ENCODE measurements at places on chromosomes 7 and 10.

DNA sequence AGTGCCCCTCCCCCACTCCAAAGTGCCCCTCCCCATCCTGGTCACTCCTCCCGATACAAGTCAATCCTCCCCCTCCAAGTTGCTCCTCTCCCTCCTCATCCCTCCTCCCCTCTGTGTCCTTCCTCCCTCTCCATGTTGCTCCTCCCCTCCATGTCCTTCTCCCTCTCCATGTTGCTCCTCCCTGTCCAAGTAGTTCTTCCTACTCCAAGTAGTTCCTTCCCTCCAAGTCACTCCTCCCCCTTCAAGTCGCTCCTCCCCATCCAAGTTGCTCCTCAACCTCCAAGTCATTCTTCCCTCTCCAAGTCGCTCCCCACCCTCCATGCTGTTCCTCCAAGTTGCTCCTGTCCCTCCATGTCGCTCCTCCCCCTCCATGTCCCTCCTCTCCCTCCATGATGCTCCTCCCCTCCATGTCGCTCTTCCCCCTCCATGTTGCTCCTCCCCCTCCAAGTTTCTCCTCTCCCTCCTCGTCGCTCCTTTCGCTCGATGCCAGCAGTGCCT lies 8.6 kb upstream of the WBP1L start:
- no peak for DNase-seq

GRCh38 chr7:137302081-137302480 lies 41.5 kb downstream of the PTN start:
- DNase-seq: no peak

GRCh38 chr10:69317175-69317604 lies 38.9 kb downstream of the HK1 start:
- DNase-seq: no peak

DNA sequence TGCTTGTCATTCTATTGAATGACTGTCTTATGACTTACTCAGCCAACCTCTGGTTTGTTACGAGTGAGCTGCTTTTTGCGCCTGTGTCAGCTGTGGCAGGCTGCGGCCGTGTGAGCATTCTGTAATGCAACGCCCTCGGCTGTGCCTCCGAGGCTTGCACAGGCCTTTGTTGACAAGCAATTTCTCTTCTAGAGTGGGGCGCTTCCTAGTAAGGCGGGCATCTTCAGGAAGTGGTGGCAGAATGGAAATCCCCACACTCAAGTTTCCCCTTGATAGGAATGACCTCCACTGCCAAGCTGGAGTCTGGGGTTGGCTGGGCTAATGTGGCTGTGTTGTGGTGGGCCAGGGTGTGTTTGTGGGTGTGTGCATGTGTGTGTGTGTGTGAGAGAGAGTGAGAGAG lies 20.2 kb upstream of the TMEM178B start:
- peak; percentile 69 for DNase-seq

- DNase-seq: no peak
Observed at GRCh38 chr10:112696592-112696991, 249.6 kb downstream of the VTI1A start.

- no peak for DNase-seq
Observed at GRCh38 chr10:86583983-86584382, 62.4 kb upstream of the WAPL start.

- DNase-seq: no peak
Observed at GRCh38 chr7:98077762-98078161, 28.9 kb upstream of the LMTK2 start.

- no peak for DNase-seq
Observed at GRCh38 chr7:41755096-41755495, 52.2 kb upstream of the INHBA start.

DNA sequence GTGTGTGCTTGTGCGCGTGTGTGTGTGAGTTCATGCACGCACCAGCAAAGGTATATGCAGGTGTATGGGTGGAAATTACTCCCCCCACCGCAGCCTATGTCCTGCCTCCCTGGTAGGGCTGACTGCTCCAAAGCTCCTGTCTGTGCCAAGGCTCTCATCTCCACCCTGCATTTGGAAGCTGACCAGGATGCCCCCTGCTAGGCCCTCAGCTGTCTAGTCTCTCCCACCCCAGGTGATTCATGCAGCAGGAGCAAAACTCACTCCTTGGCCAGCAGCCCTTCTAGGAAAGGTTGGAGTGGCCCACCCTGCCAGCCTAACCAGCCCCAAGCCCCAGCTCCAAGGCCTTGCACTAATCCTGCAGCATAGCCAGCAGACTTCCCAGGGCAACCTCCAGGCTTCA lies 148.4 kb downstream of the GRID1 start:
- DNase-seq: no peak

- DNase-seq: no peak
Observed at GRCh38 chr10:17651896-17652295, 7.9 kb downstream of the STAM start.

- DNase-seq: peak; percentile 3
Observed at GRCh38 chr7:105857009-105857952, 19.1 kb downstream of the ATXN7L1 start.

DNA sequence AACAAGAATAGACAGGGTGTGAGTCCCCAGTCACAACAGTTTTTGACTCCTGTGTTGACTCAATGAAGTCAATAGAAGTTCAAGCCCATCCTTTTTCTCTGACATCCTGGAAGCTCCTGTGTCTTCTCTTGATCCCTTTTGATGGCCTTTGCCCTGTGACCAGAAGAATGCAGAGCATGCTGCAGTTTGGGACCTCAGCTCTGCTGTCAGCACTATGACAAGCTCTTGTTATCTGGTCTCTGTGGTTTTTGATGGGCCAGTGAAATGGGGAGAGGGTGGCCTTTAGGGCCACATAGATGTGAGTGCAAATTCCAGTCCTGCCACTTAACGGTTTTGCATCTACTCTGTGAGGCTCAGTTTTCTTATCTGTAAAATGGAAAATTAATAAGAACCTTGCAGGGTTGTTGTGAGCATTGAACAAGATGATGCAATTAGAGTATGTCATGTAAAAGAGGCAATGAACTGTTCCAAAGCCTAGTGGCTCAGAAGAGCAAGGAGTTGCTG lies 102.4 kb upstream of the IKZF1 start:
- DNase-seq: no peak

DNA sequence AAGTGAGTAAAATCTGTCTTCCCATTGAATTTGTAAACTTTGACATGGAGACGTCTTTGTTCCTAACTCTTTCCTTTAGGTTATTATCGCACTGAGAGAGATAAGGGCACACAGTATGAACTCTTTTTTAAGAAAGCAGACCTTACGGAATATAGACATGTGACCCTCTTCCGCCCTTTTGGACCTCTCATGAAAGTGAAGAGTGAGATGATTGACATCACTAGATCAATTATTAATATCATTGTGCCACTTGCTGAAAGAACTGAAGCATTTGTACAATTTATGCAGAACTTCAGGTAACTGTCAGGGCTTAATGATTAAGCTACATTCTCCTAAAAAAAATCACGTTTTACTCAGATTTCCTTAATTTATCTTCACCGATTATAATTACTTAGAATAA lies 20.4 kb downstream of the CSGALNACT2 start:
- no peak for DNase-seq

- DNase-seq: peak; percentile 14
Observed at GRCh38 chr10:118106426-118106825, 59.7 kb upstream of the RAB11FIP2 start.

- no peak for DNase-seq
Observed at GRCh38 chr10:99908512-99908911, 101.2 kb downstream of the DNMBP start.

DNA sequence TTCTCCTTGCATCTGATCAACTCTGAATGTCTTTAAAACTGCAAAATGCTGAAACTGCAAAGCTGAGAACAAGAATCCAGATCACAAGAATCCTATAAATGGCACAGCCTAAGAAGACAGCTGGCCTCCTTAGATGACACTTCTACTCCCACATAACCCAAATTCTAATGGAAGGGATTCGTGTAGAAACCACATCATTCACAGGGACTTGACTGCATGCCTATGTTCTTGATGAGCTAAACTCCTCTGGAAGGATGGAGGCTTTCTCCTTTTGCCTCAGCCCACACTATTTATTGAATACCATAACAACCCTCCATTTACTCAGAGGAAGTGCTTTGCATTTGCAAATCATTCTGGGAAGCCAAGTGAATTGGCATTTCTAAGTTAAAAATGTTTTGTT lies 252.5 kb upstream of the VWC2 start:
- no peak for DNase-seq

GRCh38 chr10:69898524-69898923 lies 96.8 kb downstream of the COL13A1 start:
- no peak for DNase-seq

DNA sequence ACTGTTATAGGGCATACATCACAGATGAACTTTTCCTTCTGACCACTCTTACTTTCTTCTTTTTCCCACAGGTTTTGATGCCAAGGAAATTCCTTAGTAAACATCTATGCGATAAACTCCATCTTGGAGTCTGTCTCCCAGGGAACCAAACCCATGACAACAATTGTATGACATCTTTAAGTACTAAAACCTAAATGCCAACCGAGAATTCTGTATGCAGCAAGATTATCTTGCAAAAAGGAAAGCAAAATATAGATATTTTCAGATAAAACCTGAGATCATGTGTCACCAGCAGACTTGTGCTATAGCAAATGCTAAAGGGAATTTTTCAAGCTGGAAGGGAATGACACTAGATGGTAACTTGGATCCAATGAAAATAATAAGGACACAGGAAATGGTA lies 22.0 kb upstream of the BEND7 start:
- no peak for DNase-seq

DNA sequence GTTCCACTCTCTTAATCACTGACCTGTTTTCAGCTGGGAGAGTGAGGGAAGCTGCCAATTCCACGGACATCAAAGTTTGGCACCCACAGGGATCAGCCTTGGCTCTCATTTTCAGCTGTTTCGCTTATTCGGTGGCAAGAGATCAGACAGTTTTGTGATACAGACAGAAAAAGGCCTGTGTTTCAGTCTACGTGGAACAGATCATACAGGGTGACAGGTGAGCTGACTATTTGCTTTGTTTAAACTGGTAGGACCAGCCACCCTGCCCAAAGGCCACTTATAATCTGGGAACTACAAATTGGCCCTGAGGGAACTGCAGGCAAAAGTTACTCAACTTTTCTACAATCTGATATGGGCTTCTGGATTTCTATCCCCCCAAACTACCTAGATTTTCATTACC lies 128.6 kb downstream of the ZNF467 start:
- DNase-seq: no peak

DNA sequence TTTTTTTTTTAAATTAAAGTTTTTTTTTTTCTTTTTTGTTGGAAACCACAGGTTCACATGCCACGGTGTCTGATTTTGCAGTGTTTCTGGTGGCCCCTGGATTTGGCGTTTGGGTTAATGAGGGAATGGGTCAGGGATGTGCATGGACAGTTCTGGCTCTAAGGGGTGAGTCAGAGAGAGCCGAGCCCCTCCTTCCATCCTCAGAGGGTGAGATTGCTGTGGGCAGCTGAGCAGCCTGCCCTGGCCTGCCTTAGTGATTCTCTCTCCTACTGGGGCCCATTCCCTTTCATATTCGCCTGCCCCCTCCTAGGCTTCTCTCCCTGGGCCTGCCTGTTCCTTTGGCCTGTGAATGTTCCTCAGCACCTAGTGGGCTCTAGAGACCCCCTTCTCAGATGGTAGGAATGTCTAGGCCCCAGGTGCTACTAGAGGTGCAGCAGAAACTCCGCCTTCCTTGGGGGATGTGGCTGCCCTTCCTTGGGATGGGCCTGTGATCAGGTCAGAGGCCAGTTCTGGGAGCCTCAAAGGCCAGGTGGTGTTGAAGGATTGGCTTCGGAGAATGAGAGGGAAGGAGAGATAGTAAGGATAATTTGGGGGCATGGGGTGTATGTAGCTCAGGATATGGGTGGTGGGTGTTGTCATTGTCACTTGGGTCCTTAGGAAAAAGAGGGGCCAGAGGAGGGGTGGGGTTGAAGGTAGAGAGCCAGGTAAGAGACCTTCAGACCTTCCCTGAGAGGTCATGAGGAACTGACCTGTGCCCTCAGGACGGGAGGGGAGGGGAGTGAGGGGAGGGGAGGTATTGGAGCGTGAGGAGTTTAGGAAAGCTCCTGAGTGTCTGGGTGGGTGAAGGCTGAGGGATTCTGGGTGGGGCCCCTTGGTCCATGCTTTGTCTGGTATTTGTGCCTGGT lies 19.8 kb downstream of the TSPAN14 start:
- DNase-seq: no peak

DNA sequence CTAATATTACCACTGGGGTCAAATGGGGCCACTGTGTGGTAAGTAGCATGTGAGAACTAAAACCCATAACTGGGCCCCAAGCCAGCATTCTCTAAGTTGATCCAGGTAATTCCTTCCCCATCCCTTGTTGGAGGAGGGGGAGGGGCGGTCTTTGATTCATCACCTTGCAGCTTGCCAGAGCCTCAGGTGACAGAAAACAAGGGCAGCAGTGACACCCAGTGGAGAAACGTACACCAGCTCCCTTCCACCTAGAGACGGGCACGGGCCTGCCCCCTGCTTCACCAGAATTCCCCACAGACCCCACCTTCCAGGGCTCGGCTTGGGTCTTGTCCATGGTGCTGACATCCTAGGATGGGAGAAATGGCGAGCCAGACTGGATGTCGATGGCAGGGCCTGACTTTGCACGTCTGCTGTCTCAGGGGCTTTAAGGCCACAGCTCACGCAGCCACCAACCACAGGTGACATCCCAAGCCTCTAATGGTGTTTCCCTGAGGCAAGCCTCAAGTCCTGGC lies 102.0 kb downstream of the STRA8 start:
- DNase-seq: peak; percentile 22

DNA sequence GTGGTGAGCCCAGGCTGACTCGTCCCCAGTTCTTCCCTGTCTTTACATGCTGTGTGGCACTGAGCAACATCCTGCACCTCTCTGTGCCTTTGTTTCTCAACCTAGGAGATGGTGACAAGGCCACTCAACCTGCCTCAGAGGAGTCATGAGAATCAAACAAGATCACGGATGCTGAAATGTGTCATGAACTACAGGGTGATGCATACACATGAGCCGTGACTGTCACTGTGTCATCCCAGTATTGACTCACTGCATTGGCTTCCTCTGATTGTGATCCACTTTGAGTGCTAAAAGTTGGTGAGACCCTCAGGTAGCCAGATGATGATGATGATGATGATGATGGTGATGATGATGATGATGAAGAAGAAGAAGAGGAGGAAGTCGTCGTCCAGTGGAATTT lies 11.5 kb downstream of the C10orf71 start:
- peak; percentile 68 for DNase-seq

DNA sequence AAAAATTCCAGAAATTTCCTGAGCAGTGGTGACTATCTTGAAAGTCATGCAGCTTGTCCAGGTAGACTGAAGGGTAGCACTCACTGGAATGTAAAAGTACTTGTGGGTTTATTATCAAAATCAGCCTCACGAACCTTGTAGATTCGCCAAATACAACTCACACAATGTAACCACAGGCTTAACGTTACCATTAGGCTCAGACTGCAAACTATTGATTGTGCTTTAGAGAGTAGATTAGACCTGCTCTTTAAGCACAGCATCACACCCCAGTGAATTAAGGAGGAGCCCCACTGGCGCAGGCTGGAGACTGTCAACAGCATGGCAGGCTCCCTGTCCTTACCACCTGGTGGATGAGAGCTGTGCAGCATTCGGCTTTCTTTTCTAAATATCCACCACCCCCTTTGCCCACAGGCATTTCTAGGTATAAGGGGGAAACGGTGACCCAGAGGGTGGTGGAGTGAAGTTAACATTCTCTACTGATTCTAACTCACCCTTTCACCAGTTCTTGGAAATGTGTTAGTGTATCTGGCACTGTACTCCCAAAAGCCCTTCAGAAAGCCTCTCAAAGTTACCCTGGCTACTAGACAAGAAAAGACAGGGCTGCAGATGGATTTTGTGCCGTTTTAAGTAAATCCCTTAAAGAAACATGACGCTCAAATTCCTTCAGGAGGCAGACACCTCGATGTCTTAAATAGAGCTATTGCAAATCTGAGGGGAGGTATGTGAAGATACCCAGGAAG lies 56.6 kb downstream of the GSDME start:
- no peak for DNase-seq

Data from suppressor macrophage (primary cell).